IPS-NIHi11 (cell line): ENCODE measurements at places on chromosomes 5 and 9.
A peak's percentile ranks its signal among the peaks of the same experiment; 100 is the strongest.

DNA sequence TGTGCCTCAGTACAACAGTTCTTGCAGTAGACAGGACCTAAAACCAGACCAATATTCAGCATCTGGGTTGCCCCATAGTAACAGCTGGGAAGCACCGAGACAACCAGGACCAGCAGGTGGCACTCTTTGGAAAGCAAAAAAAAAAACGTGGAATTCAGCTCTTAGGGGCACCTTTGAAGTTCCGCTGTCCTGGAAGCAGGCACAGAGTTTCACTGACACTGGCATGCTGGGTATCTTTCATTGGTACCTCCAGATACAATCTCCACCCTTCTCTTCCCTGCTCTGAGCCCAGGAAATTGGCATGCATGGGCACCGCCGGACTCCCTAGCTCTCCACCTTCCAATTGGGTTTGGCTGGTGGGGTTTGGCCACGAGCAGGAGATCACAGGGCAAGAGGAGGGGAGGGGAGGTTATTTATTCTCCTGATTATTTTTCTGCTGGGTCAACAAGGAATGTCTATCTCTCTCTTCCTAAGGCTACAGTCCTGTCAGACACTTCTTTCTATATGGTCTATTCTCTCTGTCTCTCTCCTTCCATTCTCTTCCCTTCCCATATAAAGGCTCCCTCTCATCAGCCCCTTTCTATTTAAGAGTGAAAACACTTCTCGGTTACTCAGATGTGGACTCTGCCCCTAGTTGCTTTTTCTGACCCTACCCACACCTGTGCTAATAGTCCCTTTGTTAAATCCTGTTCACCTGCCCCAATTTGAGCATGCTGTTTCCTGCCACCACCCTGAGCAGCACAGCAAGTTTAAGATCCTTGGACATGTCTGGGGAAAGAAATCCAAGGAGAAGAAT, 1.9 kb upstream of the IDNK start:
- peak; percentile 63 for DNase-seq

- no peak for DNase-seq
These were observed 64.5 kb upstream of the ERBIN start for GRCh38 chr5:65861830-65862241.

DNA sequence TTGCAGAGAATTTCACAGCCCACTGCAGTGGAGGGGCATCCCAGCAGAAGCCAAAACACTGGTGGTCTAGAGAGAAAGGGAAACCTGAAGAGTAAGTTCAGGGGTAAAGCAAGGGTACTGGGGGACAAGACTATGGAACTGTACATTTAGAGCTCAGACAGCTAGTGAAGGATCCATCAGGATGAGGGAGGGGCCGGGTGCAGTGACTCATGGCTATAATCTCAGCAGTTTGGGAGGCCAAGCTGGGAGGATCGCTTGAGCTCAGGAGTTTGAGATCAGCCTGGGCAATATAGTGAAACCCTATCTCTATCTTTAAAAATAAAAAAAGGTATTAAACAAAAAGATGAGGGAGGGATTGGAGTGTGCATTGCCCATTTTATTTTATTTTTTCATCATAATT, 7.8 kb upstream of the ANKH start:
- no peak for DNase-seq

GRCh38 chr5:1481266-1481958, 36.2 kb upstream of the SLC6A3 start:
- no peak for DNase-seq

DNA sequence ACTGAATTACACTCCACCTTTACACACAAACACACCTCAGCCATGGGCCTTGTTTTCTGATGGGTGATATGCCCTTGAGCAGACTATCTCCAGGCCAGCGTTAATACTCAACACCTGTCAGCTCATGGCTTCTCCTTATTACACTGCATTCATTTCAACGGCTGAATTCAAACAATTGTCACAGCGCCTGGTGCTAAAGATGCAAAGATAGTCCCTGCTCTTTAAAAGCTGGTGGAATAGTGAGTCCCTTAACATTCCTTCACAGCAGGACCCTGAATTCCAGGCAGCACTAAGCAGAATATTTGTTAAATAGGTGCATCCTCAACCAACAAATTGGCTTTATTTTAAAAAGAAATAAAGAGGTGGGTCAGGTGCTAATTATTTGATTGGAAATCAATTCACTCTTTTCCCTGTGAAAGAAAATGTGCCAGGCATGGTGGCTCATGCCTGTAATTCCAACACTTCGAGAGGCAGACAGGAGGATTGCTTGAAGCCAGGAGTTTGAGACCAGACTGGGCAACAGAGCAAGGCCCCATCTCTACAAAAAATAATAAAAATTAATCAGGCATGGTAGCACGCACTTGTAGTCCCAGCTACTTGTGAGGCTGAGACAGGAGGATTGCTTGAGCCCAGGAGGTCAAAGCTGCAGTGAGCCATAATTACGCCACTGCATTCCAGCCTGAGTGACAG, 155.7 kb upstream of the EFNA5 start:
- DNase-seq, result peak; percentile 39

DNA sequence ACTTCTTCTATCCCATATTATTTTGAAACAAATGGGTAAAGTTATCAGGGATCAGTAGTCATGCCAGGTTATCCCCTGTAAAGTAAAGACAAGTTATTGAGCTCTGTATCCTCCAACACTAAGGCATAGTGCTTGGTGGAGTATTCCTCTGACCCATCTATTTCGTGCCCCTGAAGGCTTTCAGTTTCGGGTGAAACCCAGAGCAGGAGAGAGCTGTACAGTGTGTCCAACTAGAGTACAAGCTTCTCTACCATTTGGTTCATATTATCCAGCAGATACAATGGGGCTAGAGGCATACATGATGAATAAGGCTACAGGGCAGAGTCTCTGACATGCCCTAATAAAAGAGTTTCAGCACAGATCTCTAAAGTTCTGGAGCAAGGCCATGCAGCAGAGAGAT, 3.2 kb upstream of the SLC22A4 start:
- DNase-seq, result no peak

- DNase-seq, result no peak
These were observed 45.3 kb upstream of the AKNA start for GRCh38 chr9:114433086-114433485.

DNA sequence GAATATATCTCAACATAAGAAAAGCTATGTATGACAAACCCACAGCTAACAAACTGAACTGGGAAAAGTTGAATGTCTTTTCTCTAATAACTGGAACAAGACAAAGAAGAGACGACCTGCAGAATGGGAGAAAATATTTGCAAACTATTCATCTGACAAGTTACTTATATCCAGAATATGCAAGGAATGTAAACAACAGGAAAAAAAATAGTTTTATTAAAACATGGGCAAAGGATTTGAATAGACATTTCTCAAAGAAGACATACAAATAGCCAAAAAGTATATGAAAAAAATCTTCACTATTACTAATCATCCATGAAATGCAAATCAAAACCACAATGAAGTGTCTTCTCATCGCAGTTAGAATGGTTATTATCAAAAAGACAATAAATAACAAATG, 181.7 kb upstream of the TLX3 start:
- no peak for DNase-seq

GRCh38 chr9:89482056-89482851, 15.7 kb downstream of the SEMA4D start:
- no peak for DNase-seq

DNA sequence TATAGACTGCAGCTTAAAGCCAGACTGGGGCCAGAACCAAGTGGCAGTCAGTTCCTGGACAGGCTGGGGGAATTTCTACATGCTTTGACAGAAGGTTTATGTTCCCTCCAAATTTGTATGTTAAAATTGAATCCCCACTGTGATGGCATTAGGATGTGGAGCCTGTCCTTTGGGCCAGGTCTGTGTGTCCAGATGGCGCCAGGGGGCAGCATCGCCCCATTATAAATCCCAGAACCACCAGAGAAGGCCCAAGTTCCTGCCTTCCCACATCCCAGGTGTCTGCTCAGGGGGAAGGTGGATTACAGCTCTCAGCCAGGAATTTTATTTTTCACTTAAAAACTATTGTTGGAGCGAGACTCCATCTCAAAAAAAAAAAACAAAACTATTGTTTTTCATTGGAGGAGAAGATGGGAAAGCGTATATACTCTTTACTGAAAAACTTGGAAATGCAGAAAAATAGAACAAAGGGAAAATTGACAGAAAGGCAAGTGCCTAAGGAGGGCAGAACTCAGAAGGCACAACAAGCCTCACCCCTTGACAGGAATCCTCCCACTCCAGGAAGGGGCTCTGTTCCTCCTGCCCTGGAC, 5.0 kb downstream of the IL3 start:
- DNase-seq, result peak; percentile 92

DNA sequence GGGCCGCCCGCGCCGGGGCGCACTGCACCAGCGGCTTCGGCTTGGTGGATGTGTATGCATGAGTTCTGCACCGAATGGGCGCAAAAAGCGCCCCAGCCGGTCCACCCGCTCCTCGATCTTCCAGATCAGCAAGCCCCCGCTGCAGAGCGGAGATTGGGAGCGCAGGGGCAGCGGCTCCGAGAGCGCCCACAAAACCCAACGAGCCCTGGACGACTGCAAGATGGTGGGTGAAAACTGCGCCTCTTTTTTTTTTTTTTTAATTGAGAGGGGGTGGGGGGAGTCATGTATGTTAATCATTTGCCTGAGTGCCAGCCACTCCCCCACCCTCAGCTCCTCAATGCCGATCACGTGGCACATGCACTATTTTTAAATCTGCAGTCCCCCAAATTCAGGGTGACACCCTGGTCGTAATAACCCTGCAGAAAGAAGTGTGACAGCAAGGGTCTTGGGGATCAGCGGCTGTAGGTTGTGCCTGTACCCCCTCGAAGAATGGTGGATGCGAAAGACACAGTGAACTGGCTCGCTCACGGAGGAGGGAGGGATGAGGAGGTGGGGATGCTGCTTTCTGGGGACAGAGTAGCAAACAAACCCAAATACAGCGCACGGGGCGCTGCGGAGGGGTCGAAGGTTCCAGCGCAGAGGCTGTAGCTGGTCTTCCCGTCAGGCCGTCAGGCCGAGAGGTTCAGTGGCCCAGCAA, 900 bp downstream of the RGS7BP start:
- peak; percentile 24 for DNase-seq

- no peak for DNase-seq
These were observed 10.3 kb downstream of the SNX30 start for GRCh38 chr9:112760821-112761220.

- DNase-seq, result no peak
These were observed 7.8 kb downstream of the NOL6 start for GRCh38 chr9:33465596-33466564.

DNA sequence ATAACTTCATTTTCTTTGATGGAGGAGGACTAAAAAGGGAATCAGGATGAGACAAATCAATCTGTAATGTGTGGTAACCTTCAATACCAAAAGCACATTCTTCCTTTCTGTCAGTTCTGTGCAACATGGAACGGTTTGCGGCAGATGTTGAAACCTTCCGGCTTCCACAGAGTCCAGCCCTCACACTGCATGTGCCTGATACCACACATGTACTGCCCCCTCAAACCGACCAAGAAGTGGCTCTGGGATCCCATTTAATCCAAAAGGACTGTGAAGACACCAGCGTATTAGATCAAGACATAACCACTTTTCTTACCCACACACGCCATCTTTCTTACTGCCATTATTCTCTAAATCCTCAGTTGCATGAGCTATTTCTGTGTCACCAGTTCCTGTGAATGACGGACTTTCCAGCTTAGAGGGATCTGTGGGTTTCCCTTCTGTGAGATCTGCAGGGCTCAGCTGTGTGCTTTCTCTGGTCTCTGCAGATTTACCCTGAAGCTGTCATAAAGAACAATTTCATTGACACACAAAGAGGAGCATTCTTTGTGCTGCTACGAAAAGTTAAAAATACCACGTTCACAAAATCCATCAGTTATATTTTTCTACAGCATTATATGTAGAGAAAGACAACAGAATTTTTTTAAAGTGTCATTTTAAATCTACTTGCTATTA, 25.8 kb downstream of the NSUN2 start:
- no peak for DNase-seq

DNA sequence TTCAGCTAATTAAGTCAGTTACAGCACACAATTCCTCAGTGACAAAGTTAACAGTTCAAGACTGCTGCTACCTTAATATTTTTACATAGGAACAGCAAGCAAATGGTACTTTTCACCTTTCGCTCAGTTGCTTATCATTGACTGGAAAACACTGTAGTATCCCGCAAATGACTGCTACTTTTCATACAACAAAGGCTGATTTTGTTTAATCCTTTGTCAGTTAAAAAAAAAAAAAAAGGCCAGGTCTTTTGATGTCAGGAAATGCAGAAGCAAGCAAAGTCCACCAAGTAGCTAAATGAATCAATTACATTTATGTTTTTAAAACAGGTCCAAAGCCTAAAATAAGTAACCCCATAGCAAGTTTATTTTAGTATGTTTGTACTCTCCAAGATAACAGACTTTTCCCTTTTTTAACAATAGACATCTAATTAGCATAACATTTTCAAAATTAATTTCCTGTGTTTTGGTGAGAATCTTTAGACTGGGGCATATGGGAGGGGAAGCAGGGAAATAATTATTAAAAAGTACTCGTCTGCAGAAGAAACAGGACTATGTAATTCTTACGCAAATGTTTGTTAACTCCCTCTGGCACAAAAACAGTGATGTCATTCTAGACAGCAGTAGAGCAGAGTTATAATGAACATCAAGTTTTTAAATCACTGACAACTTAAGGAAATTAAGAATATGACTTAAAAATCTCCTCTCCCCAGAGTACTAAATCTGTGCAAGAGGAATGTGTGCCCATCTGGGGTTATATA, 9.6 kb downstream of the PFDN1 start:
- no peak for DNase-seq

DNA sequence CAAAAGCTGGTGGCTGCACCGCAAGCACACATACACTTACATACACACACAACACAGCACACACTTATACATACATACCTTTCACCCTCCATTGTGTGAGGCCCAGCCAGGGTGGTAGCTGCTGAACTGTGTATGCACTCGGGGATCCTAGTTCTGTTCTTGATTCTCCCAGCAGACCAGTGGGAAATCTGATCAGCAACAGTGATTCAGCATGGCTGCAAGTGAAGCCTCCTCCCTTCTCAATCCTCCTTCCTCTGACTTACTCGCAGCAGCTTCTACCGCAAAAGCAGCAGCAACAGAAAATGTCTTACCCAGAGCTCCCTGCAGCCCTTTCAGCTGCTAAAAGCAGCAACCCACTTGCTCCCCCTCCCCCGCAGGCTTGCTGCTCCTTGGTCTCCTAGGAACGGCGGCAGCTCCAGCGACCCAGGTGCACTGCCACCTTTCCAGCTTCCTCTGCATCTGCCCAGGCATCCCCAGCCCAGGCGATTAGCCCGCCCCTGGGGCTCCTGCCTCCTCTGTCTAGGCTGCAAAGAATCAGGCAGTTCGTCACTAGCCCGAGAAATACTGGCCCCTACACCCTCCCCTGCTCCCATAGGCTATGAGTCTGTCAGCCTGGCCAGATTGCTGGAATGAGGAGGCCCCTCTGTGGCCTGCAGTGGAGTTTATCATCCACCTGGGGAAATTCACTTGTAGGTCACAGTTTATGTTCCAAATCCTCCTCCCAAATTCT, at the start of gene KLHL3:
KLHL3 (minus strand) TSS at position 535 of the 730 bp plus-strand sequence; CDS start at position 92, 443 bp downstream.
- peak; percentile 81 for DNase-seq

DNA sequence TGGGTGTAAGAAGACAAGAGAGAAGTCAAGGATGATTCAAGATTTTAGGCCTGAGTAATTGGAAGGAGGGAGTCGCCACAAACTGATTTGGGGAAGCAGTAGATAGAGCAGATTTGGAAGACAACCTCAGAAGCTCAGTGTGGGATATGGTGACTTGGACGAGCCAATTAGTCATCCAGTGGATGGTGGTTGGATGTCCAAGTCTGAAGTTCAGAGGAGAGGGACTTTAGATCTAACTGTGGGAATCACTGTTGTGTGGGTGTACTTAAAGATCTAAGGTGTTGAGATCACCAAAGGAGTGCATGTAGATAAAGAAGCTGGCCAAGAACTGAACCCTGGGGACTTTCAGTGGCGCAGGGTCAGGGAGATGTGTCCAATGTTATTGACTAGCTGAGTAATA, 2.2 kb downstream of the IDNK start:
- no peak for DNase-seq

GRCh38 chr5:119022017-119022745, 33.8 kb upstream of the DTWD2 start:
- peak; percentile 41 for DNase-seq
